Stimulated activated CD4-positive, alpha-beta T cell treated with anti-CD3 and anti-CD28 coated beads, TNF-alpha, amount 100 ng/mL, for 4 hours (primary cell): ENCODE measurements at places on chromosomes 13 and 19.

GRCh38 chr13:101930331-101930730, 471.5 kb downstream of the FGF14 start:
- no peak for DNase-seq

DNA sequence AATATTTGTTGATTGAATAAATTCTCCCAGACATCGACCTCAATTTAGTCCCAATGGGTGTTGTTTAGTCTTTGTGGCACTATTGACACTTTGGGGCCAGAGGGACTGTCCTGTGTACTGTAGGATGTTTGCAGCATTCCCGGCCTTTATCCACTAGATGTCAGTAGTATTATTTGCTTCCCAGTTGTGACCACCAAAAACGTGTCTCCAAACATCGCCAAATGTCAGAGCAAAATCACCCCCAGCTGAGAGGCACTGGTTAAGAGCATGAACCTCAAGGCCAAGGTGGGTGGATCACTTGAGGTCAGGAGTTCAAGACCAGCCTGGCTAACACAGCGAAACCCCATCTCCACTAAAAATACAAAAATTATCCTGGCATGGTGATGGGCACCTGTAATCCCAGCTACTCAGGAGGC, 15.4 kb downstream of the NLRP12 start:
- DNase-seq: no peak

- DNase-seq: no peak
Measured at GRCh38 chr13:47291107-47291656, 394.3 kb upstream of the HTR2A start.

- no peak for DNase-seq
Measured at GRCh38 chr19:49997709-49998108, 27.5 kb downstream of the VRK3 start.

DNA sequence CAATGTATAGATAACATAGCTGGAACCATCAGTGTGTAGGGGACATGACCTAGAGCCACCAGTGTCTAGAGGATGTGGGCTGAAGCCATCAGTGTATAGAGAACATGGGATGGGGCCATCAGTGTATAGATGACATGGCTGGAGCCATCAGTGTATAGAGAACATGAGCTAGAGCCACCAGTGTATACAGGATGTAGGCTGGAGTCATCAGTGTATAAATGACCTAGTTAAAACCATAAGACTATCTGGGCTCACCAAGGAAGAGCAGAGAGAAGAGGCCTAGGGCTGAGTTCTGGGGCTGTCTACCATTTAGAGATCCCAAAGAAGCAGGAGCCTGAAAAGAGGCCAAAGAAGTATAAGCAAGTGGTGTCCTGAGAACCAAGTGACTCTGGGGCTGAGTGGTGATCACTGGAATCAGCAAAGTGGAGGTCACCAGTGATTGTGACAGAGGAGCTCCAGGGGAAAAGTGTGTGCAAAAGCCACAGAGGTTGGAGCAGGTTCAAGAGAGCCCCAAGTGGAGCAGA, 41.0 kb downstream of the RFX2 start:
- DNase-seq: no peak

- DNase-seq: no peak
Measured at GRCh38 chr13:75224053-75224742, 257.8 kb downstream of the TBC1D4 start.

- no peak for DNase-seq
Measured at GRCh38 chr19:979318-979741, 4.8 kb upstream of the WDR18 start.

- DNase-seq: no peak
Measured at GRCh38 chr13:31794452-31794851, 55.1 kb downstream of the RXFP2 start.

GRCh38 chr19:53037101-53038097, 7.1 kb upstream of the ERVV-2 start:
- DNase-seq: no peak

- DNase-seq: no peak
Measured at GRCh38 chr13:64276232-64276631, 2860.6 kb upstream of the PCDH20 start.

- DNase-seq: no peak
Measured at GRCh38 chr19:6263735-6264444, 15.9 kb downstream of the MLLT1 start.

DNA sequence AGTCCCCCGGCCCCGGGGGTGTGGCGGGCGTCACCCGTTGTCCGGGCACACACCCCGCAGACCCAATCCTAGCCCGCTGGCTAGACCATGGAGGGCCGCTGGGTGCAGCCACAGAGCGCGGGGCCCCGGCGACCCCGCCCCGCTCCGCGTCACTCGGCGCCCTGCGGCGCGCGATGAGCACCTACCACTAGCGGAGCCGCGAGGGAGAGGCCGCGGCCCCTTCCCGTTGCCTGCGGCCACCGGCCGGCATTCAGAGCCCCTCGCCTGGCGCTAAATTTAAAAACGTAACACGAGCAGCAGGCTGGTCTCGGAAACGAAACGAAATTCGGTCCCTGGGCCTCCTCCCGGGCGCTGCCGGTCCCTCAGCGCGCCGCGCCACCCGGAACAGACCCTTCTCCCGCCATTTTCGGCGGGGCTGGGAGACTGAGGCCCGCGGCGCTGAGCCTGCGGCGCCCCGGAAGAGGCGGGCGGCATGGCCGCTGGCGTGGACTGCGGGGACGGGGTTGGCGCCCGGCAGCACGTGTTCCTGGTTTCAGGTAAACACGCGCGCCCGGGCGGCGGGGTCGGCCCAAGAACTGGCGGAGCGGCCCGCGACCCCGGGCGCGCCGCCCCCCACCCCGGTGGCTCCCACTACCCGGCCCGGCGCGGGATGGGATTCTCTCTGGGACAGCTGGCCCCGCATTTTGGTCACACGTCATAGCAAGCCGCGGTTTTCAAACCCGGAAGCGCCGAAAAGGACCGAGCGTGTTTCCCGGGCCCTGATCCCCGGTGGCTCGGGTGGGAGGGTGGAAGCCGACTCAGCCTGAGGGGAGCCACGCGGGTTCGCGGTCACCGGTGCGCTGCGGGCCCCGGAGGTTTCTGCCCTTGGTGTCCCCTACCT, at the start of gene RNASEH2B:
RNASEH2B (plus strand) TSS at position 187 of the 880 bp plus-strand sequence; CDS start at position 473, 286 bp downstream.
- peak; percentile 51 for DNase-seq

GRCh38 chr19:48873476-48874302, 1.5 kb downstream of the PPP1R15A start:
- DNase-seq: no peak

DNA sequence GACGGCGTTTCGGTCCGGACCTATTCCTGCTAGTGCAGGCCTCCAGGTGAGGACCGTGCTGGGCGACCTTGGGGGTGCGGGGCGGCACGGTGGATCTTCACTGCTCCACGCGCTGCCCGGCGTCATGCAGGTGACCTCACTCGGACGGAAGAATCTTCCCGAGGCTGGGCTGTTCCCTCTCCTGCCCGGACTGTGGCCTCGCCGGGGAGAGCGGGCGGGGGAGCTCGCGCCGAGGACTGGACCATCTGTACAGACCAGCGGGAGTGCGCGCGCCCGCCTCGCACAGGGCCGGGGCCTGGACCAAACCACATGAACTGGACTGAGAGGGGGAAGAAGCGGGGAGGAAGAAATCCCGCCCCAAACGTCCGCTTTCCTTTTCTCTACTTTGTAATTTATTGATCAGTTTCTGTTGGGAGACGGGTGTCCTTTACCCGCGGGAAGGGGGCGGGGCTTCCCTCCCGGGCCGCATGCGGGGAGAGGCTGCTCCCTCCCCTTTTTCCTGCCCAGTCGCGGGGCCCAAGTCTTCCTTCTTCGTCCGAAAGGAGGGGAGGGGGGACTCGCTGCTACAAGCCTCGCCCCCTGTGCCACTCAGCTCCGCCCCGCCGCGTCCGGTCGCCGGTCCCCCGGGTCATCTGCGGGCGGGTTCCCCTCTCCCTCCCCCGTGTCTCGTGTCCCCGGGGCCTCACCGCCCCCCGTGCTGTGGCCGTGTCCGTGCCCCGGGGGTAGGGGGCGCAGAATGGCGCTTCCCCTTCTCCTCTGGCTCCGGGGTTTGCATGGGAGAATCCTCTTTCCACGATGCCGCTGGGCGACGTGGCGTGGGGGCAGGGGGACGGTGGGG, 4.9 kb downstream of the HRC start:
- DNase-seq: no peak

- DNase-seq: no peak
Measured at GRCh38 chr19:29927944-29928625, 14.0 kb upstream of the URI1 start.

DNA sequence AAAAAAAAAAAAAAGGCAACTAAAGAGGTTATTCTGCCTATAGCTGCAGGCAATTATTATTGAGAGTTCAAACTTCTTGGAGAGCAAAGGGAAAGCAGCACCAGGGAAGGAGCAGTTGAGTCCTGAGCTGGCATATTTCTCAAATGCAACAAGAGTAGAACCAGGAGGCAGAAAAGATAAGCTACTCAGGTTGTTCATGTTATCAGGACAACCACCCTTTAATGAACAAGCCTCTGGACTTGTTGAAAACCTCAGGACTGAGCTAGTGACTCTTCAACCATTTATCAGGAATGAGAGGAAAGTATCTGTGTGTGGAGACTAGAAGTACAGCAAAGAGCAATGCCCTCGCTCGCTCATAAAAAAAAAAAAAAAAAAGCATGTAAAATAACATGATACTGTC, 183.0 kb downstream of the KCTD12 start:
- DNase-seq: no peak

DNA sequence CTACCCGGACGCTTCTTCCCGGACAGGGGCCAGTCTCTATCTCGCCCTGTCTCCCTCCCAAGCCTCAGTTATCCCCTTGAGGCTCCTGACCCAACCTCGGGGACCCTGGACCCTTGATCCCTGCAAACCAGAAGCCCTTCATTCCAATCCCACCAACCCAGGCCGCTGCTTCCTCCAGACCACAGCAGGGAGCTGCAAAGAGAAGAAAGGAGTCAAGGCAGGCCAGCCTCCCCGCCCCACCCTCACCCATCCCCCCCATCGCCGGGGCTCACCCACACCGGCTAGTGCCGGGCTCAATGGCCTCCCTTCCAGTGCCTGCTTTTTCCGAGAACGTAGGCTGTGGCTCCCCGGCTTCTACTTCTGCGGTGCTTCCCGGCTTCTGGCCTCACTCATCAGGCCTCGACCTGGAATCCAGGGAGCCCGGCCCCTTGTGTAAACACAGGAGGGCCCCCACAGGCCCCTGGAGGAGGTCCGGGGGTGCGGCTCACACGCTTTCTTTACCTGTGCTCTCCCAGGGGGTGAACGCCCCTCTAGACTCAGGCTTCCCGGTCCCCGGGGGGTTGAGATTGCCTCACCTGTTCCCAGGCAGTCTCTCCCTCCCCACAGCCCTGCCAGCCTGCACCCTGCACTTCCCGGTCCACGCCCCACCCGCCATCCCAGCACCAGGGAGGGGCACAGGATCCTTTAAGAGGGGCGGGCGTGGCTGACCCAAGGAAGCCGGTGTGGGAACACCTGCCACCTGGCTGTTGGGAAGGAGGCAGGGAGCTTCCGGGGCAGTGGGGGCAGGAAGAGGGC, at the start of gene FAM83E:
FAM83E (minus strand) TSS at position 641 of the 795 bp plus-strand sequence. CDS start 1,704 bp downstream, outside the sequence.
- no peak for DNase-seq

DNA sequence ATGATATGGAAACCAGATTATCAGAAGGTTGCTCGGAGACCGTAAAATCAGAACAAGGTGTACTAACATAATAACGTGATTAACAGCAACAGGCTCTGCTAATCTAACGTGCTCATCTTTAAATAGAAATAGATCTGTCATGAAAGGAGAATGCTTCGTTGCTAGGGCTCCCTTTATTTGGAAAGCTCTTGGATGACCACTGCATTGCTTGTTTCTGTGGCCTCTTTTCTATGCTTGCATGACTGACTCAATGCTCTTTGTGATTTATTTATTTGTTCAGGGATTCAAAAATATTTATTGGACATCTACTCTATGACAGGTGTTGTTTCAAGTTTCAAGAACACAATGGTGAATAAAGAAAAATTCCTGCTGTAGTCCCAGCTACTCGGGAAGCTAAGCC, 22.3 kb upstream of the ZDHHC20 start:
- no peak for DNase-seq

DNA sequence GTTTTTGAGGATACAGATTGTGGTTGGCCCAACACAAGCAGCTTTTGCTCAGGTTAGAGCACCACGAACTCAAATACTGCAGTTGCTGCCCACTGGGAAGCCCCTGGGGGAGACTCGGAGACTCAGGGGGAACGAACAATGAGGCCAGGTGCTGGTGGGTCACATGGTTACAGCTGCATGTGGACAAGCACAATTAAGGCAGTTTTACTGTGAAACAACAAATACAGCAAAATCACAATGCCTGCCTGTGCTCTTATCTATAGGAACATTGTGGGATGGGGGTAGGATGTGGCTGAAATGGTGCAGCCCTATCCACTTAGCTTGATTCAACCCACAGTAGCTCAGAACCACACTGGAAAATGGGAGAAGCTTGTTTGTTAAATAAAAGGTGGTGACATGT, 119.7 kb upstream of the SPATA13 start:
- DNase-seq: no peak

GRCh38 chr19:15379999-15380647, 536 bp upstream of the AKAP8 start:
- DNase-seq: no peak

- no peak for DNase-seq
Measured at GRCh38 chr13:32491028-32491427, 47.6 kb downstream of the N4BP2L2 start.

- DNase-seq: no peak
Measured at GRCh38 chr19:16797876-16798275, 31.3 kb upstream of the SIN3B start.
